ENCODE measurements at places on chromosomes 2 and 18.
A peak's percentile ranks its signal among the peaks of the same experiment; 100 is the strongest.

- DNase-seq = no peak
Measured at GRCh38 chr18:67517444-67517765, 885 bp upstream of the DSEL start.

GRCh38 chr2:214960677-214961076 lies 151.2 kb upstream of the BARD1 start:
- DNase-seq = no peak

GRCh38 chr2:31191931-31192330 lies 25.4 kb downstream of the CAPN14 start:
- DNase-seq = no peak

DNA sequence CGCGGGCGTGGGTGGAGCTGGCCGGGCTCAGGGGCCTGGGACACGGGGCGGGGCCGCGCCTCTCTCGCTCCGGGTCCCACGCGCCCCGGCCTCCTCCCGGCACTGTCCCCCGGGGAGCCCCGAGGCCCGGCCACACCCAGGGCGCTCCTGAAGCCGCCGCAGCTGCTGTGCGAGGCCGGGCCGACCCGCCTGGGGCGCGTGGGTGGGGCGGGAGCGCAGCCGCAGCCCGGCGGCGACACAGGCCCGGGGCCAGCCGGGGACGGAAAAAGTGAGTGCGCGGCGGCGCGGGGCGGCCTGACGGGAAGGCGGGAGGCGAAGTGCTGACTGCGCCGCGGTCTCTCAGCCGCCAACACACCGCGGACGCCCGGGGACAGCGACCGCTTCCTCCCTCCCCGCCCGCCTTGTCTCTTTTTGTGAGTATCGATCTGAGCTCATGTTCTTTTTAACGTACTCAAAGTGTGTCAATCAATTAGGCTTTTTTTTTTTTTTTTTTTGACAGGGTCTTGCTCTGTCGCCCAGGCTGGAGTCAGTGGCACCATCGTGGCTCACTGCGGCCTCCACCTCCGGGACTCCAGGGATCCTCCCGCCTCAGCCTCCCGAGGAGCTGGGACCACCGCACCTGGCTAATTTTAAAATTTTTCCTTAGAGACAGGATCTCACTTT lies 14.5 kb downstream of the PDCD1 start:
- DNase-seq = peak; percentile 74

GRCh38 chr2:96163768-96164429 lies 18.7 kb upstream of the DUSP2 start:
- peak; percentile 76 for DNase-seq

GRCh38 chr2:85342156-85342555 lies 12.2 kb downstream of the RETSAT start:
- DNase-seq = no peak

DNA sequence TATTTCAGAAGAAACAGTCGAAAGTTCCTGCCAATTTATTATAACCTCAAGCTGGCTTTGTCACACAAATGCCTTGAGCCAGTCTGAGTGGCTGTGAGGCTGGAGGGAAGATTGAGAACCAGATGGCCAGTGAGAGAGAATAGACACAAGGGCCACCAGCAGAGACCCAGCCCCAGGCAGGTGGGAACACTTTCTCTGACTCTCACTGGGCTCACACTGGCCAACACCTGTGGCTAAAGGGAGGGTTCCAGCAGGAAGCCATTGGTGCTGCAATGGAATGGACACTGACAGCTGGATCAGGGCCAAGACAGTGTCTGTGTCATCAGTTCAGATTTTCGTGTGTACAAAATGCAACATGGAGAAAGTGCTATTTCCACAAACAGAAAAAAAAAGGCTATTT lies 29.9 kb downstream of the LOXHD1 start:
- DNase-seq = no peak

DNA sequence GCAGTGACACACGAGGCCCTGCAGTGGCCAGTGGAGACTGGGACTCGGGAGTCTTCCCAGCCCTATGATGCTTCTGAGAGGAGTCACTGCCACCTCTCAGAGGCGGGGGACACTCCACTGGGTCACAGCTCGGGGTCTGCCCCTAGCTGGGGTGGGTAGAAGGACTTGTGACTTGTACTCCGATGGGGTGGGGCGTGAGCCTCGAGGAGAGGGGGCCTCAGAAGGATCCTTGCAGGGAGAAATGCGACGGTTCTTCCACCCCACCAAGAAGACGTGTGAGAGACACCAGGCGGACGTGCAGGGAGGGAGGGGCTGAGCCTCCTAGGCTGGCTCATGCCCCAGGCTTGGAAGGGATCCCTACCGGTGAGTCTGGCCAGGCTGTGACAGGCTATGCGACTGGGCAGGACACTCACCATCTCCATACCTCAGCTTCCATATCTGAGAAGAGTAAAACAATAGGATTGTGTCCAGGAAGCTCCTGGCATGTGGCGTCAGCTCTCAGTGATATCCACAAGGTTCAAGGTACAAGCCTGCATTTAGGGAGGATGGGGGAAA lies 11.1 kb upstream of the OTOS start:
- DNase-seq = no peak

DNA sequence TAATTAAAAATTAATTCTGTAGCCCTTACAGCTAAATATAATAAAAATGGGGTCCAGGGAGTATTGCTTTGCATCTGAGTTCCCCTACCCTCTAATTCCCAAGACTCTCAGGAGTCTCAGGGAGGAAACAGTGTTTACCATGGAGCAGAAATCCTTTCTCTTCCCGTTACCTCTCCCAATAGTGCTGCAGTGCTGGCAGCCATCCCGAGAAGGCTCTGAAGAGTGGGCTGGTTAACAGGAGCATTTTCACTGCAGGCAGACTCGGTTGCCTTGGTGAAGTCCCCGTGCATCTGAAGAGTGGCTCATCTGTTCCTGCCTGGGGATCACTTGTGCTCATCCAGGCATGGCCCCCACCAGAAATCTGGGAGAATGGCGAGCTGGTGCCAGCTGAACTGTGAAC lies 41.8 kb upstream of the TMEM178A start:
- no peak for DNase-seq

GRCh38 chr2:223937535-223937934 lies 7.6 kb downstream of the WDFY1 start:
- DNase-seq = no peak

DNA sequence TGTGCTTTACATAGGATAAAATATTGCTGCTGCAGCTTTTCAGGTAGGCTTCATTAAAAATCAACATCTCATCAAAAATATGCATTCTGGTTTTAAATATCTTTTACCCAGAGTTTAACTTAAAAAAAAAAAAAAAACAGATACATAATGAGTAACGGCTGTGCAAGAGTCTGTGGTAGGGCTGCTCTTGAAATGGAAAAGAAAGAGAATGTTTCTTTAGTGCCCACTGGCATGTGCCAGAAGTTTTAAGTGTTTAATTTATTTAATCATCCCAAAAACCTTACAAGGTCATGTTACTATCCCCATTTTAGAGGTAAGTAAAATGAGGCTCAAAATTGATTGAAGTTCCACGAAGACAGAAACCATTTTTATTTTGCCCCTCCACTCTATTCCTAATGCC lies 92.1 kb downstream of the SLC8A1 start:
- DNase-seq = no peak

DNA sequence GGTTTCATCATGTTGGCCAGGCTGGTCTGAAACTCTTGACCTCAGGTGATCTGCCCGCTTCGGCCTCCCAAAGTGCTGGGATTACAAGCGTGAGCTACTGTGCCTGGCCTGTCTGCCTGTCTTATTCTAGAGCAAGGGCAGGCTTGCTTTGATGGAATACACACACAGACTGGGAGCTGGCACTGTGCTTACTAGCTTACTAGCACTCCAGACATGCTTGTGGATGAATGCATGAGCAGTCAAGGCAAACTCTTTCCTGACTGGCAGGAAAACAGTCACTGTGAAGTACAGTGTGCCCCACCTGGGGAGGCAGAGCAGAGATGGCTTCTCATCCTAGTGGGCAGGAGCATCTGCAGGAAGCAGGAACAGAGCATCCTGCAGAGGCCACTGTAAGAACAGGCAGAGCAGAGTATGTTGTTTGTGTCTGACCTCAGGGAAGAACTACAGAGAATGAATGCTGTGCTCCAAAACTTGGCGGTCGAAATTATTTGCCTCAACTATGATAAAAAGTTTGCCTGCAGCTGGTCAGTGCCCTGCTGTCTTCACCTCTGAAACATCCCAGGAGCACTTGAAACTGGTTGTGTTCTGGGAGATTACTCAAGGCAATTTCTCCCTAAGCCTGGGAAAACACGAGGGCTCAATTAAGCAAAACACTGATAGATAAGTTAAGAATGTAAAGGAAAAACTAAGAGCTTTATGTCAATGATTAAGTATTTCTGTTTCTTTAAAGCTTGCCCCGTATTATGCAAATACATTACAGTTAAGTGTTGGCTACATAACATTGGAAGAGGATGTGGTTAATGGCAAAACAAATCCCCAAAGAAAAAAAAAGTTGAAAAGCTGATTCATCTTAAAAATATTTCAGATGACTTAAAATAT lies 102.4 kb downstream of the VAPA start:
- no peak for DNase-seq

- no peak for DNase-seq
Measured at GRCh38 chr2:231525248-231526163, 4.7 kb downstream of the NMUR1 start.

GRCh38 chr2:235793163-235793752 lies 299.4 kb downstream of the AGAP1 start:
- DNase-seq = no peak

DNA sequence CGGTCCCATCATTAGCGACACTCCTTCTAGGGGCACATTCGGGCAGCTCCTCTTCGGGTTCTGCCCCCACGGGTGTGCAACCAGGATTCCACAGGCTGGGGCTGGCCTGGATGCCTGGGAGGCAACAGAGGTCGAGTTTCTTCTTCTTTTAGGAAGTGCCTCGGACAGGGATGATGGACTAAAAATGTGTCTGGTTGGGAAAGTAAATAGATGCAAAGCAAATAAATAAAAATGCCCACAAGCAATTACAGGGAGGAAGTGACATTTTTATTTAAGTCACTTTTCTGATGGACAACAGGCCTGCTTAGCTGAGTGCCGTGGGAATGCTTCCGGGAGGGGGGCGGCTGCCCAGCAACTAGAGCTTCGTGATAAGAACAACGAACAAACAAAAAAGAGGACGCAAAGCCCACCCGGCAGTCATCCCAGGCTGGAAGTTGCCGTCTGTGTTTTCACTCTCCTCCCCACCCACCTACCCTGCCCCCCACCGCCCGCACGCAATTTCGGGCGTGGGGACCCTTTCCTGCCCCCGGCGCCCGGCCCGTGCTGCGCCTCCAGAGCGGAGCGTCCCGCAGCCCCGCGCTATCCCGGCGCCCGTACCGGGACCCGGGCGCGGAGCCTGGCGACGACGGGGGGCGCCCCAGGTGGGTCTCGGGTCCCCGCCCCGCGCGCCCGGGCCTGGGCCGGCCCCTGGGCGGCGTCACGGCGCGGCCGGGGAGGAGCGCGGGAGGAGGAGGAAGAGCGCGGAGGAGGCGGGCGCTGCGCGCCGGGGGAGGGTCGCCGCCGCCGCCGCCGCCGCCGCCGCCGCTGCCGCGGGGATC lies 412 bp upstream of the NCK2 start:
- DNase-seq = no peak

GRCh38 chr2:97928591-97928990 lies 67.2 kb downstream of the TMEM131 start:
- no peak for DNase-seq

DNA sequence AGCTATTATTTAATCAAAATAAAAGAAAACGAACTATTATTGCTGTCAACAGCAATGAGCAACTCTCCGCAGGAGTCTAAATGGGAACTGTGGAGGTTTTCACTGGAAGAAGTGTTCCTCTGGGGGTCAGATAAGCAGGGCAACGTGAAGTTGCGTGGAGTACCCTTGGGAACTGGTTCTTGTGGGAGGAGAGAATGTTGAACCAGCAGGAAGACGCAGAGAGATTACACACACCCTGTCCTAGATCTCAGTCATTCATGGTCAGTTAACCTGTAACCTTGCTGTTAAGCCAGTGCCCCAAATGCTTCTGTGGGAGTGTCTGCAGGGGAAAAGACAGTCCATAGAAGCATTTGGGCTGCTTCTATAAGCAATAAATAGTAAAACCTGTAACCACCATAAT lies 20.4 kb upstream of the CABLES1 start:
- DNase-seq = no peak

DNA sequence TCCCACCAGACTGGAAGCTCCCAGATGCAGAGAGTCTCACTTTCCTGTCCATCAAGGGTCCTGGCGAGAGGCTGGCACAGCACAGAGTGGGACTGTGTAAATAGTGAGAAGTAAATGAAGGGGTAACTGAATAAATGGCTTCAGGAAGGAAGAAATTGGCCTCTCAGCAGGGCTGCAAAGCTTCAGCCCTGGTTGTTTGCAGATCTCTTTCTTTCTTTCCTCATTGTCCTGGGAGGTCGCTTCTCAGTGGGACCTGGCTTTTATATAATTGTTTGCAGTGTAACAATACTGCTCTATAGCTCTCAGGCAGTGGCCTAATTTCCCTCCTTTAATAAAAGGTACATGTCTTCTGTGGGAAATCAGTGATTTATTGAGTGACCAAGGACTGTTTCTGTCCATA lies 74.9 kb upstream of the GPR45 start:
- no peak for DNase-seq

- DNase-seq = no peak
Measured at GRCh38 chr18:9809697-9810096, 76.1 kb upstream of the TXNDC2 start.

- DNase-seq = no peak
Measured at GRCh38 chr2:144115739-144116291, 404.1 kb downstream of the ZEB2 start.

DNA sequence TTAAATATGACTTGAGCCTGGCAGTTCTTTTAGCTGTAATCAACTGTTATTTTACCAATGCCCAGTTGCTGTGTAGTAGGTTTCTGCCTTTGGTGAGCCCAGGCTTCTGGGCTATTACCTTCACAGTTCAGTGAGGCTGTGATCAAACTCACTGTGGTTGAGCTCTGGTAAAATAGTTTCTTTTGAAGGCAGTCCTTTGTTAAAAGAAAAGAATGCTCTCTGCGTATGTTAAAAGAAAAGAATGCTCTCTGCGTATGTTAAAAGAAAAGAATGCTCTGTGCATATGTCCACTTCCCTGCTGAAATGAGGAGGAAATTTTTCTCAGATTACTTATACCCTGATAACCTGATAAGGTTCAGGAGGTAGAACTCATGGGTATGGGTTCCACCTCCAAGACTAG lies 244.3 kb downstream of the RNF144A start:
- DNase-seq = no peak

GRCh38 chr18:65227970-65228369 lies 522.8 kb upstream of the CDH7 start:
- DNase-seq = no peak

DNA sequence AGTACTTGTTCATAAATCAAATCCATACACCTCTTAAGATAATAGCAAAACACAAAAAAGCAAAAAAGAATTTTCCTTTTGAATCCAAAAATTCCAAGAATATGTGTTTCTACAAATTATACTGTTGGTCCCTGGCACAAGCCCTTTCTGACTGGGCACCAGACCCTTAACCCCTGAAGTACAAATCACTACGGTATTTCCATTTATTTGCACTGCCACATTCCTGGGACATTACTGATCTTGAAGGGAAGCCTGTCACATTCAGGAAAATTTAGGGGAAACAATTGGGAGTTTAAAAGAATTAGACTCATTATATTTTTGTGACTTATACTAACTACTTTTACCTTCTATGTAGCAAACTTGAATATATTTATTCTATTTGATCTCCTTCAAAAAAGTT lies 98.8 kb downstream of the ZNF521 start:
- DNase-seq = no peak

Measured in stimulated activated CD4-positive, alpha-beta T cell treated with anti-CD3 and anti-CD28 coated beads, Interleukin-1b, Interleukin-23, amount 100 ng/mL, for 1 hour (primary cell).